CD8-positive, alpha-beta memory T cell (primary cell): ENCODE measurements at places on chromosomes 4 and X.
A peak's percentile ranks its signal among the peaks of the same experiment; 100 is the strongest.

DNA sequence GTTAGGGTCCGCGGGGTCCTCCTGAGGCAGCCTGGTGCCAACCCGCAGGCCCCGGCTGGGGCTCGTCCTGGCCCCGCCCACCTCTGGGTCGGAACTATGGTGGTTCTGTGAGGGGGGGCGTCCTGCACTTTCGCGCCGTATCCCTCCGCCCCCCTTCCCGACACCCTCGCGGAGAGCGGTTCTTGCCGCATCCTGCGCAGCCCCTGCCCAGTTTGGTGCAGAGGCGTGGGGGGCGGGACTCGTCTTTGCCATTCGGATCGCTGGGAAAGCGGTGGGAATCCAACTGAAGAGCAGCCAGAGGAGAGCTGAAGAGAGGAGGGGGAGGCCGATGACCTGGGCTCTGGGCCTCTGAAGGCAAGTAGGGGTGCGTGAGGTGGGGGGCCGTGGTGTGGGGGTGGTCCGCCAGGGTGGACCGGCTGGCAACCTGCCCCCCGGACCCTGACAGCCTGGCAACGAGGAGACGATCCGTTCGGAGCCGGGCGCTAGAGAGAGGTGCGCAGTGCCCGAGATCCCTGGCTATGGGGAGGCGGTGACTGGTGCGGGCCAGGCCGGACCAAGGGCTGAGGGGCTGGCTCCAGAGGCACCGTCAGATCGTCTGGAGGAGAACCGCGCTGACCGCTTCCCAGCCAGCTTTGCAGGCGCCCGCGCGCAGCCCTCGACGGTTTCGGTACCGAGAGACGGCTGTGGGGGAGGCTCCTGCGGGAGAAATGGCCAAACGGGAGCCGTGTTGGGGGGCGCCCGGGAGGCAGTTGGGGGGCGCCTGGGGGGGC is at the start of gene GPRASP1:
Gene GPRASP1 (plus strand): TSS at position 242 of the 770 bp plus-strand sequence. CDS start 2,431 bp downstream, outside the sequence.
- H3K4me3 ChIP-seq = peak within 1 kb of the TSS; percentile 70
- H3K36me3 ChIP-seq = no peaks in the 10 kb centered on the region
- H3K4me1 ChIP-seq = peaks cover 8% of the 10 kb centered on the region
- peak; percentile 78 for DNase-seq
- H3K27me3 ChIP-seq = no peaks in the 10 kb centered on the region

GRCh38 chr4:85496933-85497332 is 22.0 kb downstream of the ARHGAP24 start:
- H3K36me3 ChIP-seq = no peaks in the 10 kb centered on the region
- no peak for DNase-seq
- no peak overlapping the region for H3K4me3 ChIP-seq
- H3K4me1 ChIP-seq = no peaks in the 10 kb centered on the region
- no peaks in the 10 kb centered on the region for H3K27me3 ChIP-seq

DNA sequence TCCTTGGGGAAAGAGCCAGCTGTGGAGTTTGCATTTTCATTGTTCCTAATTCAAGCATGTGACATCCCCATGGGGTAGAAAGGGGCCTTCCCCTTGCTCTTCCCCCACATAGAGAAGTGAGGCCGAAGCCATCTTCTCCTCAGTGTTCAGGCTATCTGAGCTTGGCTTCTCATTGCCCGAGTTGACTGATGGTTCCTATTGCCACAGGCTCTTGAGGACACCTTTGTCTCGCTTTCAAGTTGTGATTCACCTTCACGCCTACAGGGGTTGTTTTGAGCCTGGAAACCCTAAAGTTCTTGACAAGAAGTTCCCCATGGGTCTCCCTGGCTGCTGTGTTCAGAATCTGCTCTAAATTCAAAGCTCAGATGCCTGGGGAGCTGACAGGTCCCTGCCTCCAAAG is 25.0 kb downstream of the CCNQ start:
- DNase-seq = no peak
- H3K4me1 ChIP-seq = no peaks in the 10 kb centered on the region
- no peaks in the 10 kb centered on the region for H3K36me3 ChIP-seq
- H3K4me3 ChIP-seq = no peak overlapping the region
- H3K27me3 ChIP-seq = no peaks in the 10 kb centered on the region

DNA sequence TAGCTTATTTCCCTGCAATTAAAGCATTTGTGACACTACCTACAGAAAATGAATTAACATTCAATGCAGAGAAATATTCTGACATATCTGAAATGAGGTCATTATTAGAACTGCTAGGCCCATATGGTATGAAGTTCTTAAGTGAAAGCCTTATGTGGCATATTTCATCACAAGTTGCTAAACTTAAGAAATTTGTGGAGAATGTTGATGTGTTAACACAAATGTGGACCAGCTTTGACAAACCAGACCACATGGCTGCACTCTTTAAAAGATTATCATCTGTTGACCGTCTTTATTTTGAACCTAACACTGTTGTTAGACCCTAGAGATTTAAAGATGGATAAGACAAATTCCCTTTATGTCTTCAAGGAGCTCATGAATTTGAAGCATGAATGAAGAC is 1024.1 kb downstream of the RPA4 start:
- no peaks in the 10 kb centered on the region for H3K27me3 ChIP-seq
- H3K4me1 ChIP-seq = no peaks in the 10 kb centered on the region
- no peak overlapping the region for H3K4me3 ChIP-seq
- H3K36me3 ChIP-seq = no peaks in the 10 kb centered on the region
- no peak for DNase-seq

DNA sequence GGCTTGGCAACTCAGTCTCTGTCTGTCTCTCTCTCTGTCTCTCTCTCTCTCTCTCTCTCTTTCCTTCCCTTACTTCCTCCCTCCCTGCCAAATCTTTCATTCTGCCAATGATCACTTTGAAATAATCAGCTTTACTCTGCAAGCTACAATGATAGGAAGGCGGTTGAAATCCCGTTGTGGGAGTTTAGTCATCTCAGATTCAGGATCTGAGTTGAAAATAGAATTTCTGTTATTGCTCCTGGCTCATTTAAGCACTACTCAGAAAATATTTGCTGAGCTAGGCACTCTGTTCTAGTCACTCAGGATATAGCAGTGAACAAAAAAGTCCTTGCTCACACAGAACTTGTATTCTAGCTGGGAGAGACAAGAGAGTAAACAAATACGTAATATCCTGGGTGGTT is 56.3 kb upstream of the DCTD start:
- no peak overlapping the region for H3K4me3 ChIP-seq
- no peak overlapping the region for H3K27ac ChIP-seq
- H3K4me1 ChIP-seq = no peaks in the 10 kb centered on the region
- no peaks in the 10 kb centered on the region for H3K27me3 ChIP-seq
- H3K36me3 ChIP-seq = no peaks in the 10 kb centered on the region

DNA sequence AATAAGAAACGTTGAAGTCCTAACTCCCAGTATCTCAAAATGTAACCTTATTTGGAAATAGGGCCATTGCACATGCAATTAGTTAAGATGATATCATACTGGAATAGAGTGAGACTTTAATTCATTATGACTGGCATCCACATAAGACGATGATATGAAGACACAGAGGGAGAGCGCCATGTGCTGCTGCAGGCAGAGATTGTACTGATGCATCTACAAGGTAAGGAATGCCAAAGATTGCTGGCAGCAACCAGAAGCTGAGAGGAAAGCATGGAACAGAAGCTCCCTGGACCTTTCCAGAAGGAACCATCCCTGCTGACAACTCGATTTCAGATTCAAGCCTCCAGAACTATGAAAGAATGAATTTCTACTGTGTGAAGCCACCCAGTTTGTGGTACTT is 697.0 kb upstream of the INTU start:
- no peak for DNase-seq
- H3K27ac ChIP-seq = no peak overlapping the region
- no peak overlapping the region for H3K4me3 ChIP-seq
- no peaks in the 10 kb centered on the region for H3K27me3 ChIP-seq
- H3K36me3 ChIP-seq = no peaks in the 10 kb centered on the region

- H3K27me3 ChIP-seq = no peaks in the 10 kb centered on the region
- H3K36me3 ChIP-seq = no peaks in the 10 kb centered on the region
- no peak for DNase-seq
- no peak overlapping the region for H3K27ac ChIP-seq
These were observed 9.0 kb downstream of the ZNF275 start for GRCh38 chrX:153342762-153343558.

- no peaks in the 10 kb centered on the region for H3K27me3 ChIP-seq
- DNase-seq = no peak
- no peaks in the 10 kb centered on the region for H3K4me1 ChIP-seq
- no peak overlapping the region for H3K27ac ChIP-seq
- no peaks in the 10 kb centered on the region for H3K36me3 ChIP-seq
- H3K4me3 ChIP-seq = no peak overlapping the region
These were observed 10.6 kb upstream of the BMP2K start for GRCh38 chr4:78765432-78766006.

GRCh38 chrX:68889249-68889648 is 60.4 kb downstream of the EFNB1 start:
- no peaks in the 10 kb centered on the region for H3K4me1 ChIP-seq
- no peaks in the 10 kb centered on the region for H3K36me3 ChIP-seq
- H3K27ac ChIP-seq = no peak overlapping the region
- no peak overlapping the region for H3K4me3 ChIP-seq
- H3K27me3 ChIP-seq = no peaks in the 10 kb centered on the region
- DNase-seq = no peak

DNA sequence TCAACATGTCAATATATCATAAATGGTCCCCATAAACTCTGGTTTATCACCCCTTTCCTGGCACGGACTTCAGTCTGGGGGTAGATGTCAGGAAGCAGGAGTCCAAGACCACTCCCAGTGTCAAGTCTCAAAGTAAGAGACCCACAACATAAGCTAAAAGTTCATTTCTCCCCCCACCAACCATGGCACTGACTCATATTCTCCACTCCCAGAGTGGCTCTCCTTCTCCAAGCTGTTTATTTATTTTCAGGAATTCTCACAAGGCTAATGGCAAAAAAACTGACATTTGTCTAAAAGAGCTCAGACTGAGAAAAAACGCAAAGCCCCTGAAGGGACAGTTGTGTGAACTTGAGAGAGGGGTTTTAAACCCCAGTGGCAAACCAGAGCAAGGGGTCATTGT is 217.0 kb downstream of the RAB28 start:
- no peaks in the 10 kb centered on the region for H3K36me3 ChIP-seq
- H3K27me3 ChIP-seq = no peaks in the 10 kb centered on the region
- DNase-seq = no peak
- no peak overlapping the region for H3K27ac ChIP-seq

GRCh38 chrX:78769946-78770345 is 22.4 kb downstream of the LPAR4 start:
- DNase-seq = no peak
- H3K27me3 ChIP-seq = no peaks in the 10 kb centered on the region
- no peak overlapping the region for H3K4me3 ChIP-seq
- H3K4me1 ChIP-seq = no peaks in the 10 kb centered on the region

DNA sequence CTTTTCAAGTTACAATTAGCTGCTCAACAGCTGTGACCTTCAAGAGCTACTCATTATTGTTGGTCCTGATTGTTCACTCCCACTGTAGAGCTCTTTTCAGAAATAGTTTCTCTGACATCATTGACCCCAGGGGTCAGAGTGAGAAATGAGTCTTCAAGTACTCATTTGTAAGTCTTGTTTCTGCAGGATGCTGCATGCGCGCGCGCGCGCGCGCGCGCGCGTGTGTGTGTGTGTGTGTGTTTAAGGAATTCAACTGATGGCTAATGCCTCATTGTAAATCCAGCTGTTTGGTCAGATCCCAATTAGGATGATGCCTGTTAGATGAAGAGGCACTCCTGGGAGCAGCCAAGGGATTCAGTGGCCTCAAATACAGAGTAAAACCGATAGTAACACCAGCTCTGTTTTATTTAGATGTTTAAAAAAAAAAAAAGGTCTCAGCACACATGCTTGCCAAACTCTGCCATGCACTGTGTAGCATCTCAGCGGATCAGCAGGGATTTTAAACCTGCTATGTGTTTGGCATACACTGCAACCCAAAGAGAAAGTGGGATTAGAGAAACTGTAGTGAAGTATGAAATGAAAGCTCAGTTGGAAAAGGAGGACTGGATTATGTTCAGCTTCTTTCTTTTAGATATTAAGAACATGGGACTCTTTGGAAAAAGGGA is 332.3 kb downstream of the ADGRL3 start:
- H3K36me3 ChIP-seq = no peaks in the 10 kb centered on the region
- H3K27me3 ChIP-seq = no peaks in the 10 kb centered on the region
- H3K4me1 ChIP-seq = no peaks in the 10 kb centered on the region
- DNase-seq = no peak
- H3K27ac ChIP-seq = no peak overlapping the region

GRCh38 chrX:31397119-31397518 is 325.3 kb upstream of the FTHL17 start:
- H3K36me3 ChIP-seq = no peaks in the 10 kb centered on the region
- no peaks in the 10 kb centered on the region for H3K4me1 ChIP-seq
- H3K27ac ChIP-seq = no peak overlapping the region
- no peaks in the 10 kb centered on the region for H3K27me3 ChIP-seq

DNA sequence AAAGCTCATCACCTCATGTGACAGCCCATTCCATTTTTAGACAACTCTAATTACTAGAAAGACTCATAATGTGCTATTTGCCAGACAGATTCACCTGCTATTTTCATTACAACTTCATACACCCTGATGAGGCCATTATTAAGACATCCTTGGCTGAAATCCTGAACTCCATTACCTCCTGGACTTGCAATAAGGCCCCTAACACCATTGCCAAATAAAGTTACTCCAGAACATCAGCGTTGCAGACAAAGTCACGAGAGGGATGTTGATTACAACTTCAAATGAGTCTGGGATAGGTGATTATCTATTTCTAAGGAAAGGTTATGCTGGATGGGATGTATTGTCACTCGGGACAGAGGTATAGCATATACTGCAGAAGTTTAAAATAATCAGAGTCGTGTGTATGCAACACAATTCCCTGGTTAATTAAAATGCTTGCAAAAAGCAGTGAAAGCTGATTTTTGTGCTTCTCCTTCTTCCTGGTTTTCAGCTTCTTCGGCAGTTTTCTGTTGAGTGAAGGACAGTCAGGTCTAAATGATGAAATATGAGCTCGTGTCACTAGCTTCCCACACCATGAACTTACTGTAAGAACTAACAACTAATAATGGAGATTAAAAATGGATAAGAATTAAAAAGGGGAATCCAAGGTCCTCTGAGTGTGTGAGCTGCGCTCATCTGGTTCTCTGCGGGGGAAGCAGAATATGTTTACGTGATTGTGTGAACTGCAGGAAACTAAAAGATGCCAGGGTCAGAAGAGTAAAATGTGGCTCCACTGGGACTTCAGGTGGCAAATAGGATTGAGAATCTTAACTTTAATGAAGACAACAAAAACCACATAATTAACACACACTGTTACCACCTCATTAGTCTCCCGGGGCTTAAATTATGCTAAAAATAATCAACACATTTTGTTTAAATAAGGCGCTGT is 17.6 kb upstream of the SOD3 start:
- no peak overlapping the region for H3K27ac ChIP-seq
- H3K27me3 ChIP-seq = no peaks in the 10 kb centered on the region
- no peak overlapping the region for H3K4me3 ChIP-seq
- H3K4me1 ChIP-seq = no peaks in the 10 kb centered on the region
- no peak for DNase-seq

DNA sequence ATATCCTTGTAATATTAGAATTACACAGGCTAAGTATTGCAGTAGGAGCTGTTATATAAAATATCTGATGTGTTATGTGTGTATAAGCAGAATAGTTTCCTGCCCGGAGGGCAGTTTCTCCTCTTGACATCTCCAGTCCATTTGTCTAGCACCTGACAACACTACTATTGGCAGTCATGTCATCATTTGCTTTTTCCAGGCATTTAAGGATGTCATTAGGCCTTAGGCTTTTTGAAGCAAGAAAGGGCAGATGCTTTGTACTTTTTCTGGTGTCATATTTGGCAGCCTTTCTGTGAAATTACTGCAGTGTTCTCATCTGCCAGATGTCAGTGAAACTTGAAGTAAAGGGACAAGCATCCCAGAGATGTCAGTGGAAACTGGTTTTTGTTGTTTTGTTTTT is 2017.6 kb upstream of the IGFBP7 start:
- H3K36me3 ChIP-seq = no peaks in the 10 kb centered on the region
- H3K4me1 ChIP-seq = no peaks in the 10 kb centered on the region
- no peak for DNase-seq
- no peak overlapping the region for H3K27ac ChIP-seq
- no peaks in the 10 kb centered on the region for H3K27me3 ChIP-seq
